ENCODE measurements at places on chromosomes 12 and 14.

GRCh38 chr14:67641902-67642749 lies 22.4 kb downstream of the ARG2 start:
- DNase-seq = no peak

- DNase-seq = no peak
These were observed 244.6 kb upstream of the SFSWAP start for GRCh38 chr12:131466306-131466705.

DNA sequence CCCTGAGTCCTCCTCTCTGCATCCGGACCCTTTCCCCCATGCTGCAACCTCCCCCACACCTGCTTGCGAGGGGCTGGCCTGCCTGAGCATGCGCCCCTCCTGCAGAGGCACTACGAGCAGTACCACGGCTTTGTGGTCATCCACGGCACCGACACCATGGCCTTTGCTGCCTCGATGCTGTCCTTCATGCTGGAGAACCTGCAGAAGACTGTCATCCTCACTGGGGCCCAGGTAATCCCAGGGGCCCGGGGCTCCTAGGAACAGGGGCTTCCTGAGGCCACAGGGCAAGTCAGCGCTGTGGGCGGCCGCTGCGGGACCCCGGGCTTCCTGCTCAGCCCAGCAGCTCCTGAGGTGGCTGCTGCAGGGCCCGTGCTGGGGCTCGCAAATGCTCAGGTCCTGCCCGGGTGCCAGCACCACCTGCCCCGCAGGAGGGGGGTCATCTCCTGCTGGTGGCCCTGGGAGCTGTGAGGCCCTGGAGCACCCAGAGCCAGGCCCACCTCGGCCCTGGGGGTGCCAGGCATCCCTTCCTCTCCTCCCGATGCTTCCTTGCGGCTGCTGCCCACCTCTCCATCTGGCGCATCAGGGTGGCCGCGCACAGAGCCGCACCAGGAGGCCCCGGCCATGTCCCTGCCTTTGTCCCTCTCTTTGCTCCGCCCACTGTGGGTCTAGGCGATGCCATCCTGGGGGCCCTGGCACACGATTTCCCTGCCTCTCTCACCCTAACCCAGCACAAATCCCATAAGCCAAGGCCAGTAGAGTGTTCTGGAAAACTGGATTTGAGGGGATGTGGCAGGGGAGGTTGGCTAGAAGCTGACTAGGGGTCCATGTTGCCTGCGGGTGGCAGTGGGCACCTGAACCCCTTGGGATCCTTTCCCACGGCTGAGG lies 10.2 kb downstream of the ASPG start:
- DNase-seq = no peak

DNA sequence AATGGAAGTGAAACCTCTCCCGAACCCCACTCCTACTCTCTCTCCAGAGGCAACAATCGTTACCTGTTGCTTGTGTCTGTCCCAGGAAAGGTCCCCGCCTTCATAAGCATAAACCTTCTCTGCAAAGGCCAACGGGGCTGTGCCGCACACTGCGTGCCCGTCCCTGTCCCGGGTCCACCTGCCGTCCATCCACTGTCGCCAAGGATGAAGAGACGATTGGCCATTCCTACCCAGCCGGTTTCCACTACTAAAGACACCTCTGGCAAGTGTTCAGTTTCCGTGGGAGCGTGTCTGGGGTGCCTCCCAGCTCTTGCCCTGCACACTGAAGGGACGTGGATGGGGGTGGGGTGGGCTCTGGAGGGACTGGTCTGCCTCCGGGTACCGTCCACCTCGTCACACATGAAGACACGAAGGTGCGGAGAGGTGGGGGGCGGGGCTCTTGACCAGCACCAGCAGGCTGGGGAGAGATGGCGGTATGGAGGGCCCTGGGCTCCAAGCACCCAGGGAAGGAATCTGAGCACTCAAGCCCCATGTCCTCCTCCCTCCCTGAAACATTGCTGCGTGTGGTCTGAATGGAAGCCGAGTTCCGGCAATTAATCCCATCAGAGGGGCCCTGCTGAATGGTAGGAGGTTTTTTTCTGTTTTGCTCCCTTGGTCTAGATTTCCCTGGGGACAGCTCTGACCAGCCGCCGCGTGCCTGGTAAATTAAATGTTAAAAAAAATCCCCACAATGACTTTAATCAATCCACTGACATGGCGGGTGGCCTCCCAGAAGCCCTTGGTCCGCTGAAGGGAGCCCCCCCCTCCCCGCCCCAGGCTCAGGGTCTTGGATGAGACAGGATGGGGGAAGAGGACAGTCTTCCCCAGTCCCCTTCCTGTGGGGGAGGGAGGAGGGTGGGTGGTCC lies 4.1 kb upstream of the KIF26A start:
- DNase-seq = no peak

GRCh38 chr12:52241205-52241842 lies 8.3 kb downstream of the KRT7 start:
- no peak for DNase-seq

DNA sequence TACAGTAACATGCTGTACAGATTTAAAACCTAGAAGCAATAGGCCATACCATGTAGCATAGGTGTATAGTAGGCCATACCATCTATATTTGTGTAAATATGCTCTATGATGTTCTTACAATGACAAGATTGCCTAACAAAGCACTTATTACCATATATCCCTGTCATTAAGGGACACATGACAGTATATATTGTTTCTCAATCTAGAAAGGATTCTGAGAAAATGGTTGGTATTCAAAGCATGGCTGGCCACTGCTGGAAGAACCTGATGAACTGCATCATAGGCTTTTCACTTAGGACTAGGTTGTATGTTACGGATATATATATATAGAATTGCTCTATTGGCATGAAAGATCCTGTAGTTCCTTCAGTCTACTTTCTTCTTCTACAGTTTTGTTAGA lies 125.2 kb upstream of the SLC38A2 start:
- DNase-seq = no peak
